Muscle of back (tissue), 13 donors: ENCODE measurements at places on chromosomes 2 and 18.

GRCh38 chr2:159396799-159397198, 110.3 kb upstream of the WDSUB1 start:
- no peak for DNase-seq

- DNase-seq = no peak
These were observed 4.3 kb downstream of the SMYD5 start for GRCh38 chr2:73218298-73218697.

GRCh38 chr2:121186261-121186660, 98.7 kb downstream of the TFCP2L1 start:
- no peak for DNase-seq

DNA sequence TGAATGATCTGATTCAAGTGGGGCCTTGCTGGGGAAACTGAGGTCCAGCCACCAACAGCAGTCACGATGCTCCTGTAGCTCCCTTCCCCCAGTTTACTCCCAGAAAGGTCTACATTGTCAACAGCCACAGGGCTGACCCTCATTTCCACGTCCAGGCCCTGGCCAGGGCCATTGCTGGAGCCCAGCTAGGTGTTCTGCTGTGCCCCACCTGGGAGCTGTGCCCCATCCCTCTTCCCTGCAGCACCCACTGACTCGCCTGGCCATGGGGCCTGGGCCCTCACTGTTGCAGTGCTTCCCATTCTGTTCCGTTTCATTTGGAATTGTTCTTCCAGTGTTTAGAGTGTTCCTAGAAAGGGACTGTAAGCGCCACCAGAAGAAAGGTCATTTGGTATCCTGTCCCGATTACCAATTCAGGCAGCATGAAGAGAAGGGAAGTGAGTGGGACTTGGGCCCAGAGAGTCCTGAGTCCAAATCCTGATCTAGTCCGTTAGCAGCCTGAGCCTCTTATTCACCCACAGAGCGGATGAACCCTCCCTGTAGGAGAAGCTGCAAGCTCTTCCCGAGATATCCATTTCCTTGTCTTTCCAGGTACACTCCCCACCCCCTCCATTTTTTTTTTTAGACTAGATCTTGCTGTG, 73.1 kb upstream of the HPCAL1 start:
- DNase-seq = no peak

DNA sequence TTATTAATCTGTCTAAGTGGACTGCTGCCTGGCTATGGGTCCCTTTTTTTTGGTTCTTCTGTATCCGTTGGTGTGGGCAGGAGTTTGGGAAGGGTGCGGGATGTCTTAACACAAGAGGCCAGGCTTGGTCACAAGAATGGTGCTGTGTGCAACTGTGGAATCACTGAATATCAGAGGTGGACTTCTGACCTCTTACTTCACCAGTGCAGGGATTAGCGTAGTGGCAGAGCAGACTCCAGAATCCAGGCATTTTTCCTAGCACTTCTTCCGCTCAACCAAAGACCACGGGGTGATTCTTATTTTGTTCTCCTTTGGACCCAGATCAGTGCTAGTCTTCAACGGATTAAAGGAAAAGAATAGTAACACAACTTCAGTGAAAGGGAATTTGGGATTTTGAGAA, 254.3 kb upstream of the TNP1 start:
- DNase-seq = no peak

- DNase-seq = peak; percentile 84
These were observed 233.8 kb downstream of the LDLRAD4 start for GRCh38 chr18:13452388-13452811.

DNA sequence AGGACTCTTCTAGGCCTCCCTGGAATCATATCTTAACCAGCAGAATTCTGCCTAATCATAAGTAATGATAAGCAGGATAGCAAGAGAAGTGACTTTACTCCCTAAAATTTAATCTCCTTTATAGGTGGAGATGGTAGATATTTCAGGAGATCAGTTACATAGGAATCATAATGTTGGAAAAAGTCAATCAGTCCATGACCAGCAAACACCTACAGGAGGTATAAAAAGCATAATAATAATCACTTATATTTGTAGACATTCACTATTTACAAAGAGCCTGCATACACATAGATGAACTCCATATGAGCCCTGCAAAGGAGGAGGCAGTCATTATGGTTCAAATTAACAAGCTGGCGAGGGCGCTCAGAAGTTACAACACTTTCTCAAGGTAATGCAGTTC, 2.5 kb downstream of the GALNT5 start:
- DNase-seq = no peak

- DNase-seq = no peak
These were observed 41.4 kb upstream of the UPP2 start for GRCh38 chr2:158060160-158060834.
